ENCODE measurements at places on chromosomes 16 and 17.
A peak's percentile ranks its signal among the peaks of the same experiment; 100 is the strongest.

GRCh38 chr17:79930062-79930876 lies 91.0 kb upstream of the CBX4 start:
- DNase-seq = no peak

DNA sequence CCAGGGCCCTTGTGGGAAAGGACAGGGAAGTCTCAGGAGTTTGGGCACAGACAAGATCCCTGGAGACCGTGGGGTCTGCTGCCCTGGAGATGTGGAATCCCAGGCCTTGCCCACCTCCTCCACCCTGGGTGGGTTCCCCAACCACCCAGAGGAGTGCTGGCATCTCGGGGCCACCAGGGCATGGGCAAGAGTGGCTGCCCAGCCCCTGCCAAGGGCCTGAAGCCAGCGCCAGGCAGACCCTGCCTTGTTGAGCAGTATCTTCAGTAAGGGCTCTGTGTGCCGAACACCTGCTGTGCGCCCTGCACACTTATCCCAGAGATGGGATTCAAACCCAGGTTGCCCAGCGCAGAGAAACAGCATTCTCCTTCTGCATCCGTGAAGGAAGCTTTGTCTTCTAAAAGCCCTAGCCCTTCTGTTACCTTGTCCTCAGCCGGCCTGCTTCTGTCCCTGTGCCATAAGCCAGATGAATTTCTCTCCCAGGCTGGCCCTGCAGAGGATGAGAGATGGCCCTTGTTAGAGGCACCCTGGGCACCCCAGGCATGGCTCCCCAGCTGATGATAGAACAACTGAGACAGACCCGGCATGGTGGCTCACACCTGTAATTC lies 32.4 kb downstream of the TMEM235 start:
- no peak for DNase-seq

DNA sequence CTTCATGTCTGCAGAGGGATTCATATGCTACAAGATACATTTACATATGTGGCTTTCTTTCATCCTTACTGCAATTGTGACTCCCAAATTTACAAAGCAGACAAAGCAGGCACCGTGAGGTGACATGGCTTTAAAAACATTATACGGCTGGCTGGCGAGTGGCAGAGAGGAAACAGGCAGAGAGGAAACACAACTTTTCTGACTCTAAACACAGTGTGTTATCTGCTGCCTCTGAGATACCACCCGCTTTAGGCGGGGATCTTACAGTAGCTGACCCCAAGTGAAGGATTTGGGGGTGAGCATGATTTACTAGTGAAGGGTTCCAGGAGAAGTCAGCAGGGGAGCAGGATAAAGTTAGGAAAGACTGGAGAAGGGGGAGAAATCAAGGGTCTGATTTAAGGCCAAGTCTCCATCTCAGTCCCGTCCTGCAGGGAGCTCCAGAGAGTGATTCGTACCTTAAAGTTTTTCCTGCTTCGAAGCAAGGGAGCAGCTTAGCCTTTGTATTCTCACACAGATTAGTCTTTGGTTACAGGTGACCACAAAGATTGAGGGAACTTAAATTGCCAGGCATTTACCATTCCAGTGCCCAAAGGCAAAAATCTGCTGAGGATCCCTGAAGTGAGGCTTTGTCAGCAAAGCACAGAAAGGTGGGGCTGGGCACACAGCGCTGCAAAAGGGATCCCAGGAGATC lies 355.0 kb downstream of the GRIN2A start:
- DNase-seq = no peak

- DNase-seq = no peak
These were observed 17.8 kb upstream of the SLC35B1 start for GRCh38 chr17:49725452-49726130.

- no peak for DNase-seq
These were observed 7.8 kb upstream of the C1QBP start for GRCh38 chr17:5446786-5447185.

GRCh38 chr16:67277294-67277998 lies 1.9 kb upstream of the PLEKHG4 start:
- peak; percentile 52 for DNase-seq

- DNase-seq = no peak
These were observed 18.2 kb downstream of the ASPSCR1 start for GRCh38 chr17:81995463-81996231.

- DNase-seq = no peak
These were observed 1480.2 kb upstream of the GOT2 start for GRCh38 chr16:60214311-60214710.

DNA sequence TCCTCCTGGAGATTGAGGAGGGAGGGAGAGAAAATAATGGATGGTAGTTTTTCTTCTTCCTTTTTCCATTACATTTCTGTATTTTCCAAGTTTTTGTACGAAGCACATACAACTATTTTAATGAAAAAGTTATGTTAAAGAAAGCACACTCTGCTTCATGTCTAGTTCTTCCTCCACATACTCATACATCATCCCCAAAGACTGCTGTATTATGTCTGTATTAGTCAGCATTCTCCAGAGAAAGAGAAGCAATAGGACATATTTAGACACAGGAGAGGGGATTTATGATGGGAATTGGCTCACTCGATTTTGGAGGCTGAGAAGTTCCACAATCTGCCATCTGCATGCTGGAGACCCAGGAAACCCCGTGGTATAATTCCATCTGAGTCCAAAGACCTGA lies 10.1 kb upstream of the ACSM2A start:
- no peak for DNase-seq

- no peak for DNase-seq
These were observed 240.7 kb downstream of the PARN start for GRCh38 chr16:14389359-14389758.

DNA sequence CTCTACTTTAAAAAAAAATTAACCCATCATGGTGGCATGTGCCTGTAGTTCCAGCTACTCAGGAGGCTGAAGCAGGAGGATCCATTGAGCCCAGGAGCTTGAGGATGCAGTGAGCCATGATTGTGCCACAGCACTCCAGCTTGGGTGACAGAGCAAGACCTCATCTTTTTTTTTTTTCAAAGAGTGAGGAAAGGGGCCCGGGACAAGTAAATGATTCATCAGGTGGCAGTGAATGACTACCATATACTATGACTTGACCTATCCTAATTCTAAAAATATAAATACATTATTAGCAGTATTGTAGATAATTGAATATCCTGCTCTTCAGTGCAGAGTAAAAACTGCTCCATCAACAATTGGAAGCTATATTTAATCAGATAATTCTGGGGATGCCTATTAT lies 55.3 kb downstream of the CLUH start:
- no peak for DNase-seq

DNA sequence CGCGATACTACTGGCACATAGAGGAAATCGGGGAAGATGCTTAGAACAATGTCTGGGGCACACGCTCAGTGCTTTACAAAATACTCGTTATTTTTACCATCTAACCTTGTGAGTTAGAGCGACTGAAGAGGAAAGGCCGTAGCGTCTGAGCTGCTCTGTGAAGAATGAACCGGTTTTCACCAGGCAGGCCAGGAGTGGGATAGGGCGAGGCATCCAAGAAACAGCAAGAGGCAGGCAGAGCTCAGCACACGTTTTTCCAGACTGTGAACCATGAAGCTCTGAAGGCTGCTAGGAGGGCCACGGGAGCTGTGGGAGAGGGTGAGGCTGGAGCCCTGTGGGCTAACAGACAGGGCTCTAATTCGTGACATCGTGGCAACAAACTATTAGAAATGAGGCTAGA lies 95.5 kb downstream of the MRM3 start:
- DNase-seq = no peak

DNA sequence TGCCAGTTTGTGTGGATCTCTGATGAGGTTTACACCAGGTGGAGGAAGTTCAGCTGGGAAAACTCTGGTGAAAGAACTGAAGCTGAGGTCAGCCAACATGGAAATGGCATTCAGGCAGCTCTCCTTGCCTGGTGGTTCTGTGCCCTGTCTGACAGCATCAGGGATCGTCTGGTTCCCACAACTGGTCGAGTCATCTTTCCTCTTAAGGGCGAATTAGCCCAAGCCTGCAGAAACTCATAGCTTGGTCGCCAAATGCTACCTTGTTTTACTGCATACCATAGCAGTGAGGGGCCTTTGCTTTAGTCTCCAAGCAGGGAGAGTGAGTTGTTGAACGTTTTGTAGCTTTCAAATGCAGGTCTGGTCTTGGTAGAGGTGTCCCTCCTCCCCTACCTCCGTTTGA lies 7.2 kb downstream of the PLCG2 start:
- DNase-seq = no peak

- DNase-seq = no peak
These were observed 80.9 kb downstream of the SLC6A2 start for GRCh38 chr16:55736671-55737070.

GRCh38 chr16:522320-523096 lies 5.0 kb upstream of the CAPN15 start:
- DNase-seq = no peak

GRCh38 chr17:67390646-67391361 lies 13.7 kb downstream of the PITPNC1 start:
- peak; percentile 74 for DNase-seq

DNA sequence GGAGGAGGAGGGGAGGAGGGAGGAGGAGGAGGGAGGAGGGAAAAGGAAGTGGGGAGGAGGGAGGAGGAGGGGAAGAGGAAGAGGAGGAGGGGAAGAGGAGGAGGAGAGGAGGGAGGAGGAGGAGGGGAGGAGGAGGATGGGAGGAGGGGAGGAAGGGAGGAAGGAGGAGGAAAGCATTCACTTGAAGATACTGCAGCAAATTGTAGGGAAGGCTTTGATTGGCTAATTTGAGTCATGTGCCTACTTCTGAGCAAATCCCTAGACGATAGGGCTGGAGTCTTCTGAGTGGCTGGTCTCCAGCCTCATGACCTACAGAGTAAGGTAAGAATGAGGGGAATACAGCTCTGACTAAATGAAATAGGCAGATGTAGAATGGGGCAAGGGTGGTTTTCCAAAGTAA lies 783.2 kb upstream of the RBFOX1 start:
- DNase-seq = no peak

GRCh38 chr16:4410335-4411075 lies 5.9 kb downstream of the CORO7 start:
- no peak for DNase-seq

DNA sequence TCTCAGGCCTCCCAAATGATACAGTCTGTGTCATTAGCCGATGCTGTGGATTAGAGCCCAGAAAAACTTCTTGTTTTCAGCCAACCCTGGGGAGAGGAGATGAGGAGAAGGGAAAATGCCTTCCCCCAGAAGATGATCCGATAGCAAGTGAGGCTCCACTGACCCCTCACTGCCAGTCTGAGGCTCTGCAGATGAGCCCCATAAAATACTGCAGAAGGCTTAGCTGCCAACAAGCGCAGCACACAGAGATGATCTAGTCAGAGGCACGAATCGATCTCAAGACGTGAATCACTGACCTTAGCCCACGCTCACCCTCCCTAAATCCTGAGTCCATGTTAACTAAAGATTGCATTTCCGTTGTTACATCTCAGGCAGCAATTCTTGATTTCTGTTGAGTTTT lies 31.5 kb downstream of the SALL1 start:
- DNase-seq = no peak

- DNase-seq = no peak
These were observed 3.9 kb upstream of the RBL2 start for GRCh38 chr16:53430363-53430762.

- DNase-seq = no peak
These were observed 16.6 kb upstream of the CRISPLD2 start for GRCh38 chr16:84803146-84803545.

GRCh38 chr16:86730086-86730485 lies 151.7 kb downstream of the FOXL1 start:
- DNase-seq = no peak

- DNase-seq = no peak
These were observed 4.8 kb downstream of the PPM1D start for GRCh38 chr17:60604686-60605334.

DNA sequence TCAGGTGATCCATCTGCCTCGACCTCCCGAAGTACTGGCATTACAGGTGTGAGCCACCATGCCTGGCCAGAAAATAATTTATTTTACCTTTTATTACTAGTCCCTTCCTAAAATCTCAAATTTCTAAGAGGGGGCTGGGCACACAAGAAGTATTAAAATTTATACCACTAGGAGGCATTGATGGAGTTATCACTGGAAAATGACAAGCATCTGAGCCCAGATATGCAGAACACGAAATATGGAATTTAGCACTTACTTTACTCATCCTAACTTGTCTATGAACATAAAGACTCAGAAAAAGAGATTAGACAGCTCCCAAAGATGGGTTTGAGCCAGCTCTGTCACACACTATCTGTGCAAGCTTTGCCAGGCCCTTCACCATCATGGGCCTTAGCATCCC lies 46.4 kb downstream of the STAT5A start:
- no peak for DNase-seq

GRCh38 chr17:31385428-31386285 lies 5.8 kb upstream of the RAB11FIP4 start:
- no peak for DNase-seq

GRCh38 chr17:56635641-56636040 lies 42.1 kb downstream of the NOG start:
- DNase-seq = no peak

- no peak for DNase-seq
These were observed 103.9 kb upstream of the NETO2 start for GRCh38 chr16:47247690-47248089.

GRCh38 chr16:2734844-2735515 lies 15.0 kb upstream of the PRSS27 start:
- no peak for DNase-seq

DNA sequence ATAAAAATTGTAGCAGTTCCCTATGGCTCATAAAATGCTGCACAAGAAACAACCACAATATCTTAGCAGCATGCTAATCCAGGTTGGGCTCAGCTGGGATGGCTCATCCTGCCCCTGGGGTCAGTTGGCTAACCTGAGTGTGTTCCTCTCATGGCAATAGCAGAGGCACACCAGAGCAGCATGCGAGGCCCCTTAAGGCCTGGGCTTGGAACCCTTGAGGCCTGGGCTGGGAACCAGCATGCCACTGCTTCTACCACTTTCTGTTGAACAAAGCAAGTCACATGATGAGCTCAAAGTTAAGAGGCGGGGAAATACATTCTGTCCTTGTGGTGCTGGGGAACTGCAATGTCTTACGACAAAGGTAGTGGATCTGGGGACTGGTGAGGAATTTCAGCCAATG lies 154.4 kb upstream of the FOXF1 start:
- no peak for DNase-seq

- DNase-seq = no peak
These were observed 10.7 kb downstream of the CCDC40 start for GRCh38 chr17:80047176-80047575.

DNA sequence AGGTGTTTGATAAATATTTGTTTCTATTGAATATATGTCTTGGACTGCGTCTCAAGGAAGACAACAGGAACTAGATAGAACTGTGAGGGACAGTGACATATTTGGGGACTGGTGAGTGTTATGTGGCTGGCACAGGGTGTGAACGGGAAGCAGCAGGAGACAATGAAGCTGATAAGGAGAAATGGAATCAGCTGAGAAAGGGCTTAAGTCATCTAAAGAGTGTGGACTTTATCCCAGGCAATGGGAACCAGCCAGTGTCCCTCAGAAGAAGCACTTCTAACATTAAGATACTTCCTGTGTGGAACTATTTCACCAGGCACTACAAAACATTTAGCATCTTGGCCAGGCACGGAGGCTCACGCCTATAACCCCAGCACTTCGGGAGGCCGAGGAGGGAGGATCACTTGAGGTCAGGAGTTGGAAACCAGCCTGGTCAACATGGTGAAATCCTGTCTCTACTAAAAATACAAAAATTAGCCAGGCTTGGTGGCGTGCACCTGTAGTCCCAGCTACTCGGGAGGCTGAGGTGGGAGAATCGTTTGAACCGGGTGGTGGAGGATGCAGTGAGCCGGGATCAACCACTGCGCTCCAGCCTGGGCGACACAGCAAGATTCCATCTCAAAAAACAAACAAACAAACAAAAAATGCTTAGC lies 41.2 kb downstream of the ARHGAP17 start:
- no peak for DNase-seq

Data from activated naive CD8-positive, alpha-beta T cell treated with anti-CD3 and anti-CD28 coated beads, Interleukin-2, amount 50 U/mL, for 24 hours (primary cell).